ENCODE measurements at places on chromosomes 16 and 17.

DNA sequence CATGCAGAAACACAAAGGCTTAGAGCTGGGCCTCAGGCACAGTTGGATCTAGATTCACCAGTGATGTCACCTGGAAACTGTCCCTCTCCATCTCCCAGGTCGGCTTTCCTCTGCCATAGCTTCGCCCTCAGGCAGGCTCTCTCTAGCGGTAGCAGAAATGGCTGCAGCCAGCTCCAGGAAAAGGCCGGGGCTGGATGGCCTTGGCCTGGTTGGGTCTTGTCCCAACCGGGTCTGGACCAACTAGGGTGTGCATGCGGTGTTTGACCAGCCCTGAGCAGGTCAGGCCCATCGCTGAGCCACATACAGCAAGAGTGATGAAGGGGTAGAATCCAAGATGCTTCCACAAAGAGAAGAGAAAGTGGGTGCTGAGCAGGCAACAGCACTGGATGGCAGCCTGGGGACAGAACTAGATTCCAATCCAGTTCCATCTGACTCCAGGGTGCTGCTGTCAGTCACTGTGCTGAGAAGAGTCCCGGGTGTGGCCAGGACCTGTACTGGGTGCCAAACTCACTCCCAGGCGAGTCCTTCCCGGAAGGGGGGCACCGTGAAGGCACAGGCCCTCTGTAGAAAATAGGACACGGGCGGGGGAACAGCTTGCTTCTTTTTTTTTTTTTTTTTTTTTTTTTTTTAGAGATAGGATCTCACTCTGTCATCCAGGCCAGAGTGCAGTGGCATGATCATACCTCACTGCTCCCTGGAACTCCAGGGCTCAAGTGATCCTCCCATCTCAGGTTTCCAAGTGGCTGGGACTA is 51.8 kb downstream of the SOCS3 start:
- DNase-seq: no peak

DNA sequence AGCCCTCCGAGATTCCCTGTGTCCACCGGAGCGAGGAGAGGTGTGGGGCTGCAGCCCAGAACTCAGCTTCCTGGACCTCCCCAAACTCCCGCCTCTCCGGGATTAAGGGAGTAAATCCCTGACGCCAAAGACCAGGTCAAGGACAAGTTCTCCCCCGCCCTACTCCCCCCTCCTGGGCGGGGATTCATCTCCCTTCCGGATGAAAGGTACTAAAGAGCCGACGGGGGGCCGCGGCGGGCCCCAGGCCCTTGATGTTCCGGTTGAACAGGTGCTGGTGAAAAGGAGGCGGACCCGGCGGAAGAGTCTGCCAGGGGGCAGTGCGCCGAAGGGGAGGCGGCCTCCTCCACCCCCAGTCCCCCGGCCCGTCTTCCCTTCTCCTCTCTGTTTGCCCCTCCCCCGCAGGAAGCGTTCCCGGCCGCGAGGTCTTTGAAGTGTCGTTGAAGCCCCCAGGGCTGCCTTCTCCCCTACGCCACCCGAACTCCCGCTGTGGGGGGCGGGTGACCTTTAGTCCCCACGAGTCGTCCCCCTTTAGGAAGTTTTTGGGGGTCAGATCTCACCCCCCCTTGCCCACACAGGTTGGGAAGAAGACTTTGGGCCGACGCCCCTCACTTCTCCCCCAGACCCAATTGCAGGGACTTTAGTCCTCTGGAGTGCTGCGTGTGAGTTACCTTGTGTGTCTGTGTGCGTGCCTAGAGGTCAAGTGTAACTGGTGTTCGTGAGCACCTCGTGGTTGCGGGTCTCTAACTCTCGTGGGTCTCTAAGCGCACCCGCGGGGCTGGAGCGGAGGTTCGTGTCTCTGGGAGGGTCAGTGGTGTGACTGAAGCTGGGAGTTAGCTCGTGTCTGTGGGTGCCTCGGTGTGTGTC is 1.1 kb upstream of the MLLT6 start:
- peak; percentile 90 for DNase-seq

DNA sequence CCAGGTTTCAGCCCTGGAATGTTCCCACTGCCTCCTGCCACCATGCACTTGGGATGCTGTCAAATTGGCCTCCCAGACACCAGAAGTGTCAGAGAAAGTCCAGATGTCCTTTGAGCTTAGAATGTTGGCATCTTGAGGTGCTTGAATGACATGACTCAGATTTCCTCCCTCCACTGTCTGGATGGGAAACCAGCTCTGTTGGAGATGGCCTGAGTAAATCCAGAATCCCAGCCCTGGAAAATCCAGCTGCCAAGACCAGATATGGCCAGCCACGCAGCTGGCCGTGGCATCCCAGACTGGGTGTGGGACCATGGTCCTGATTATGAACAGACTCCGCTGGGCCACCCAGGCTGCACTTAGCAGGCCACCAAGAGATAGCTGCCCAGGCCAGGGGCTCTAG is 57.0 kb upstream of the CLEC3A start:
- no peak for DNase-seq

GRCh38 chr16:23092801-23093117 is 56.5 kb downstream of the USP31 start:
- DNase-seq: no peak

- no peak for DNase-seq
Measured at GRCh38 chr16:938136-938535, 32.6 kb downstream of the LMF1 start.

GRCh38 chr17:74042744-74043486 is 160.6 kb upstream of the RPL38 start:
- DNase-seq: no peak
